ENCODE measurements at places on chromosomes 12 and 14.

- no peak for DNase-seq
Observed at GRCh38 chr12:118356809-118357256, 15.9 kb downstream of the TAOK3 start.

GRCh38 chr12:774051-774614 lies 21.8 kb downstream of the WNK1 start:
- no peak for DNase-seq

- DNase-seq = no peak
Observed at GRCh38 chr12:87323369-87323768, 705.8 kb downstream of the C12orf50 start.

DNA sequence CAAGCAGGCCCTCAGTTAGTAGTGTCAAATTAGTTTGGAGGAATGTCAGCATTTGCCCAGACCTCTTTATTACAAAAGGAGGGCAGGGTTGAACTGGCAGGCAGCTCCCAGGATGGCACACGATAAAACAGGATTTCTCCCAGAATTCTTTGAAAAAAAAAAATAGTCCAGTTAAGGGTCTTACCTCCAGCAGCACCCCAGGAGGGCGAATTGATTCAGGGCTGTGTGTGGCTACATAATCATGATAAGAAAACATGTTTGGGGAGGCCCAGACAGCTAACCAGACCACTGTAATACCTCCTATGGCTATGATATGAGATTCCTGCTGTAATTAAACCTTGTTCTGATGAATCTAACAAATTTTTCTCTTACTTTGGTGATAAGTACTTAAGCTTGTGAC lies 38.8 kb upstream of the NT5DC3 start:
- no peak for DNase-seq

DNA sequence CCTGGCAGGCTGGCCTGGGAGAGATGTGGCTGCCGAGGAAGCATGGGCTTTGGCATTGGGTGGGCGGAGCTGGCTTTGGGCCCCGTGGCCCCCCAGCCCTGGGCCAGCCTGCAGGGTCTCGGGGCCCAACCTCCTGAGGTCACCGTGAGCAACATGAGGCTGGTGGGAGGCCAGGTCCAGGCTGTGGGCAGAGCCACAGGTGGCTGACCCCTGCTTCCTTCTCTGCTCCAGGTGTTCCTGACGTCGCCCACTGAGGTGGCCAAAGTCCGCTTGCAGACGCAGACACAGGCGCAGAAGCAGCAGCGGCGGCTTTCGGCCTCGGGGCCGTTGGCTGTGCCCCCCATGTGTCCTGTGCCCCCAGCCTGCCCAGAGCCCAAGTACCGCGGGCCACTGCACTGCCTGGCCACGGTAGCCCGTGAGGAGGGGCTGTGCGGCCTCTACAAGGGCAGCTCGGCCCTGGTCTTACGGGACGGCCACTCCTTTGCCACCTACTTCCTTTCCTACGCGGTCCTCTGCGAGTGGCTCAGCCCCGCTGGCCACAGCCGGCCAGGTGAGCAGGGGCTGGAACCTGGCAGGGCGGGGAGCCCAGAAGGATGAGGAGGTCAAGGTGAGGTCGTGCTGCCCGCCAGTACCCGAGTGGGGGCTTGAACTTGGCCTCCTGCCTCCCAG lies 5.5 kb downstream of the SLC25A47 start:
- no peak for DNase-seq

DNA sequence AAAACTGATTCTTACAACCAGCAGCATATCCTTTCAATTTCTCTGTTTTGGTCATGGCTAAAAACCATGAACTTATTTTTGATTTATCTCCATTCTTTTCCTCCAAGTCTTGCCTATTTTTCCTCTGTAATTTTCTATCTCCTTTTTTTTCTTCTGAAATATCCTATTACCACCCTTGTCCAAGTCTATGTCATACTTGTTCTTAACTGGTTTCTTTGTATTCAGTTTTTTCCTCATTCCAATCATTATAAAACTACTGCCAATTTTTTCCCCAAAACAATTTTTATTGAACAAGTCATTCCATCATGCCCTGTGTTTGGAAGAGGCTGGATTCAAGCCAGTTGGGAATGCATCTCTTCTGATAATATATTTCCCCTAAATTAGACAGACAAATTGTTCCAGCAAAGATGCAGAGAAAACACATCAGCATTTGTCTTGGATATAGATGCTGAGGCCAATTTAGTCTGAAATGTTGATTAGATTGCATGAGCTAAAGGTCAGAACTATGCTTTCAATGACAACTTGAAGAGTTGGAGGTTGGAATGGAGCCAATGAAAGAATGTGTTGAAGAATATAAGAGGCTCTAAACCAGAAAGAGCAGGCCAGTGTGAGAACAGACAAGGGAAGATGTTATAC lies 30.7 kb downstream of the OTOGL start:
- no peak for DNase-seq

DNA sequence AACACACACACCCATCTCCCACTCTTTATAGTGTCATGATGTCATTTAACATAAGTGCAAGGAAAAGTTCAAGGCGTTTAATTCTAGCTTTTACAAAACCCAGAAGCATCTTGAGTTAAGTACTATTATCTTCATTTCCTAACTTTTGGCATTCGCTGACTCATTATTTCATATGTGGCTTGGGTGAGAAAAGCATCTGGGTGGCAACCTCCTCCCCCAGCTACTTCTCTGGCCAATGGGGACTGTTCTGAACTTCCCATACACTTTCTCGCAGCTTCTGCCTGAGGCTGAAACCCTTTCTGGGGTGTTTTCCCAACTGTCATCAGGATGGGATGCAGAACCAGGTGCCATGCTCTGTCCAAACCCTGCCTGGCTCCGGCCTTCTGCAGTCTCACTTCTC lies 2.8 kb upstream of the MARK3 start:
- no peak for DNase-seq

DNA sequence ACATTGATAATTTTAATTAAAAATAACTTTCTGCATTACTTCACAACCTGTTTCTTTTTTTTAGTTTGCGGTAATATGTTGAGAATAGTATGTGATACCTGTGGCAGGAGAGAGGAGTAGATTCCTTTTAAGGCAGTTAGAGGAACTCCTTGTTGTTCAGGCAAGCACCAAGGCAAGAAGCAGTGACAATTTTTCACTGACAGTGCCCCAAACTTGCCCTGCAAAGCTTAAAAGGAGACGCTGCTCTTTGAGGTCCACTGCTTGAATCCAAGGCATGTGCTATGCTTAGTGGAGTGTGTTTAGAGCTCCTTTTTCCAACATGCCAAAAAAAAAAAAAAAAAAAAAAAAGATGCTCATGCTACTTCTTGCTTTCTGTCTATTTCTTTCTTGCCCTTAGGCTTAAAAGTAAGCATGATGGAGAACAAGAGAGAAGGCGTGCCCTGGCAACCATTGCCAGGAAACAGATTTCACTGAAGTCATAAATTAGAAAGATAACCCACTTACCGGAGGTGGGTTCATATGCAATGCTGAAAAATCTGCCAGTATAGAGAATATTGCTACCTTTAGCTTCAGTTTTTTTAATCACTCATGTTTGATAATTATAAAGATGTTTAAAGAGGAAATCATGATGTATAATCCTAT lies 58.3 kb upstream of the DYRK2 start:
- DNase-seq = no peak

DNA sequence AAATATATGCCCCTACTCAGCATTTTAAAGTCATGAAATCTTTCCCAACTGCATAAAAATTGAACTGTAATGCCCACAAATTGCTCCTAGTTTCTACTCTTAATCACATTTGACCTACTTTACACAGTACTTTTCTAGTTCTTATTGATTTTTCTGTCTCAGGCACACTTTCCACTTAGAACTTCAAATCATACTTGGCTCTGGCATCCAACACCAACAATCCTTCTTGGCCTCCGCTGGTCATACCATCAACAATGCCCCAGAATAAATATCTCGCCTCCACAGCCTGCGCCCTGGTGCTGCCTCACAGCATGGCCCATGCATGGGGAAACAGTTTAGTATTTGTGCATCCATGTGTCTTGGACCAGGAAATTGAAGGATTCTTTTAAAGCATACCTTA lies 107.5 kb upstream of the SYT10 start:
- DNase-seq = no peak

DNA sequence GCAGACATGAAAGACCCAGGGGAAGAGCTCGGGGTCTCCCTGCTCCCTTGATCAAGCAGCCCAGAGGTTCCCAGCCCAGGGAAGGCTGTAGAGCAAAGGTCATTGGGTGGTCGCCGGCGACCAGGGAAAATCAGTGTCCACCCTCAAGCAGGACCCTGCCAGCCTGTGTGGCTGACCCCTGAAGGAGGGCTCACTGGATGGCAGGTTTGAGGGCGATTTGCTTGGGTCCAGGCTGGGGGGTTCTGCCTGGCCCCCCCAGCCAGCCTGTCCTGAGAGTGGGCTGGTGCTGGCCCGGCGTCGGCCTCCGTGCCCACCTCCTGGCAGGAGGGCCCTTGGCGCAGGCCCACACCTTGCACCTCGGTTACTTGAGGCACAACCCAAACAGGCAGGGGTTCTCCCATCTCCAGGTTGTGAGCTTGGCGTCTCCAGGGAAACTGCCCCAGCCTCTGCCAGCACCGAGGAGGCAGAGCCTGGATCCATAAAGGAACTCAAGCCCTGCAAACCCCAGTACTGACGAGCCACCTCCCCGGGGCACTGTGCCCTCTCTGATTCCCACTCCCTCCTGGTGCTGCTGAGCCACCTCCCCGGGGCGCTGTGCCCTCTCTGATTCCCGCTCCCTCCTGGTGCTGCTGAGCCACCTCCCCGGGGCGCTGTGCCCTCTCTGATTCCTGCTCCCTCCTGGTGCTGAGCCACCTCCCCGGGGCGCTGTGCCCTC lies 329.0 kb upstream of the SFSWAP start:
- DNase-seq = no peak

DNA sequence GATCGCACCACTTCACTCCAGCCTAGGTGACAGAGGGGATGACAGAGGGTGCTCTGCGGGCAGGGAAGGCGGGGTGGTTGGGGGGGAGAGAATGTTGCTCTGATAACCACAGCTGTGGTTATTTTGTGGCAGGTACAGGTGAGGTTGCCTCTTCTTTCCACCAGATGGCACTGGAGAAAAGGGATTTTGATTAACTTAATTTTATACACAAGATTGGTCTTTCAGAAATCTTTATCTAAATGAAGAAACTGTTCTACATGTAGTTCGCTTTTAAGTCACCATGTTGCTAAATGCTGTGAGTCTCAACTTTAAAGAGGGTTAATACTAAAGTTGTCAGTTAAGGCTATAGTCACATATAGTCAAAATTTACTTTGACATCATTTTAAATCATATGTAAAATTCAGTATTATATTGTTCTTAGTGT lies 25.7 kb downstream of the FGF23 start:
- DNase-seq = no peak

- no peak for DNase-seq
Observed at GRCh38 chr12:58570411-58570810, 349.9 kb downstream of the LRIG3 start.

GRCh38 chr12:80241576-80242273 lies 142.4 kb downstream of the OTOGL start:
- DNase-seq = no peak

- no peak for DNase-seq
Observed at GRCh38 chr14:99136047-99136400, 136.0 kb downstream of the BCL11B start.

- DNase-seq = peak; percentile 15
Observed at GRCh38 chr14:56659964-56660551, 80.5 kb downstream of the TMEM260 start.

GRCh38 chr12:110669193-110669502 lies 19.8 kb downstream of the HVCN1 start:
- DNase-seq = no peak

DNA sequence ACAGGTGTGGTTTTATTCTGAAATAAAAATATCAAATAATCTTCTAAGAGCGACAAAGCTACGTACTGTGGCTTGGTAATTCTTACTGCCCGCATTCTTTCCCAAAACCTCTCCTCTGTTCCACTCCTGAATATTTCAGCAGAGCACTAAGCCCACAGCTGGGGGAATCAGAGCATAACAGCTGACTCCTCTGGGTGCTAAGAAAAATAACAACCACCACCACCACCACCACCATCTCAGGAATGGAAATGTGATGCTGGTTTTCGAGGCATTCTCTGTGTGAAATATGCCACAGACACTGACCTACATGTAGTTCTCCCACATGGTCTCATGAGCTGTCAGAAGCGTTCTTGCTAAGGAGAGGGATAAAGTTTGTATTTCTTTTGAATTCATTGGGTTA lies 183.7 kb downstream of the BMP4 start:
- no peak for DNase-seq

DNA sequence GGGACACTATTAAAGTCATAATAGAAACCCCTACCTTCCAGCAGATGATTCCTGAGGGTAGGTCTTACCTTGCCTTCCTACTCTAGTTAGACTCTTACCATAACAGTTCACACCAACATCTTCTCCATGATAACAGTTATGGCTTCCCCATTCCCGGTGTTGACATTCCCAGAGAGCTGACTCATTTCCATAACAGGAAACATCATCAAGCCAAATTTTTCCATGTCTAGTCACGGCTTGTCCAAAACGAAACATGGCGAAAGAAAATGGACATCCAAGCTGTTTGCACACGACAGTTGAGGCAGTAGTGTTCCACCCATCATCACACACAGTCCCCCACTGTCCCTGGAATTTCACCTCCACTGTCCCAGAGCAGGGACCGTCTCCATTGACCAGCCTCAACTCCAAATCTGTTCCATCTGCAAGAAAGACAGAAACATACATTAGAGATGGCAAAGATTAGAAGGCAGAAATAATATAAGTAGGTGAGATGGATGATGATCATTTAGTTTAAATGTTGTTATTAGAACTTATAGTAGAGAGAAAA lies 10.6 kb downstream of the CD163L1 start:
- DNase-seq = no peak

- no peak for DNase-seq
Observed at GRCh38 chr14:54803926-54804537, 98.6 kb downstream of the GCH1 start.

GRCh38 chr12:1815814-1816729 lies 4.3 kb upstream of the LRTM2 start:
- no peak for DNase-seq

GRCh38 chr12:100302081-100302480 lies 35.1 kb downstream of the SCYL2 start:
- no peak for DNase-seq

- no peak for DNase-seq
Observed at GRCh38 chr12:63916561-63917476, 72.3 kb downstream of the SRGAP1 start.

DNA sequence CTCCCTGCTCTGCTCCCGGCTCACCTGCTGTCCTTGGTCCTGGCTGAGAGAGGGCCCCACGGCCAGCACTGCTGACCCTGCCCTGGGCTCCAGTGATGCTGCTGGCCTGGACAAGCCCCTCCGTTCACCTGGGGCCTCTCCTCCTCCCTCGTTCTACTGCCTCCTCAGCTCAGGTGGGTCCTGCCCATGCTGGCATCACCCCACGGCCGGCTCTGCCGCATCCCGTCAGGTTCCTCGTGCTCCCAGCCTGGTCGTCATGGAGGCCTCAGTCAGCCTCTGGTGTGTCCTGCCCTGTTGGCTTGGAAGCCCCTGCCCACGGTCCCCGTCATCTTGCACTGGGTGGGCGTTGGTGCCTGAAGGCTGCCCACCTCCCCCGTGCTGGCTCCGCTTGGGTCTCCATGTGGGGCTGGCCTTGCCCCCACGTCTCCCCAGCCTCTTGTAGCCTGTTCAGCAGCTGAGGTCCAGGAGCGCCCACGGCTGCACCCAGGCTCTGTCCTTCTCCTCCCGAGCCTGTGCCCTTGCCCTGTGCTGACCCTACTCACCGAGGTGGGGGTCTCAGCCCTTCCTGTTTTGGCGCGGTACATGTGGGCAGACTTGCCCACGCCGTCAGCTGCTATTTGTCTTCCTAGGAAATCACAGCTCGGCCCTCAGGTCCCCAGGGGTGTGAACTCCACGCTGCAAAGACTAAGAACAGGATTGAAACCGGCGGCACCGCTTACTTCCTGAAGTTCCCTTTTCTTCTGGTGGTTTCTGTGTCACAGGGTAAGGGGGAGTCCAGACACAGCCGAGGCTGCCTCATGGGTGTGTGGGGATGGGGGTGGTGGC lies 121.6 kb downstream of the TMEM121 start:
- DNase-seq = no peak

Data from GM19239 (cell line).